ENCODE measurements at places on chromosomes 3 and 15. TPM values are rescaled to one million over a fixed set of nuclear protein-coding genes. Genes with fewer than 3 reads are reported as not detected.

Gene IGDCC3
- total RNA-seq, result 0.09 TPM

Gene SLCO2A1
- 6.7 TPM for total RNA-seq

Gene ZMYND10
- under 0.01 TPM for total RNA-seq

Gene C2CD4B
- total RNA-seq, result 20.8 TPM

Gene ATP10A
- 0.54 TPM for total RNA-seq

Gene GHSR
- total RNA-seq, result not detected

Gene TTBK2
- 11.9 TPM for total RNA-seq

Gene LRTM1
- total RNA-seq, result not detected

Gene NIPA2
- total RNA-seq, result 54.9 TPM

Gene PDHB
- 60.3 TPM for total RNA-seq

Gene C3orf52
- 16.8 TPM for total RNA-seq

Gene STRIT1
- total RNA-seq, result not detected

Gene PRR20G
- not detected for total RNA-seq

Gene C3orf49
- total RNA-seq, result not detected

Gene EPHB3
- total RNA-seq, result 0.09 TPM

Gene RTP1
- not detected for total RNA-seq

Gene TM4SF1
- total RNA-seq, result 1,890 TPM

Data from dermis lymphatic vessel endothelial cell (primary cell).